ENCODE measurements at places on chromosomes 2 and 18. TPM values are rescaled to one million over a fixed set of nuclear protein-coding genes. Genes with fewer than 3 reads are reported as not detected.
A peak's percentile ranks its signal among the peaks of the same experiment; 100 is the strongest.

DNA sequence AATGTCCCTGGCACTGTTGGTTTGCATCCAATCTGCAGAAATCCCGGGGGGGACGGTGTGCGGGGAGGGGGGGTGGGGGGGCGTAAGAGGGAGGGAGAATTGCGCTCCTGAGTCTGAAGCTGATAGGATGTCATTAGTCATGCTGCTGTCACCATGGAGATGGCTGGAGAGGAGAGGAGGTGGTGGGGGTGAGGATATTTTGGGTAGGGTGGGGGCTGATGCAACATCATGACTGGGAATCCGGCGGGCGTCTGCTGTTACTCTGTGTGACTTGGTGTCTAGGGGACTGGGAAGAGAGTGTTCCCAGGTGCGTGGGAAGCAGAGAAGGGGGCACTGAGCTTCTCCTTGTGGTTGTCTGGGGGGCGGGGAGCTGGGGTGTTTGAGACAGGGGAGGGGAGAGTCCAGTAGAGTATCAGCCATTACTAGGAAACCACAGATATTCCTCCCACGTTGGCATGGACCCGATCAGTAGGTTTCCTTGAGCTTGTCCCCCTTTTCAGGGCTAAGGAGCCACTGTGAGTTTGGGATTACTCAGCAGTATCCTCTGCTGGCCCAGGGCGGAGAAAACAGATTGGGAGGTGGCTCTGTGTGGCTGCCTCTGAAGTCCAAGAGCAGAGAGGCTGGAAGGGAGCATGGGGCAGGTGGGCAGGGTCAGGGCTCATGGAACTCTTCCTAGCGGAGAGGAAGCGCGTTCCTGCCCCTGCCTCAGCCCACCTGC, 18.9 kb downstream of the TET3 start:
- DNase-seq: peak; percentile 74

DNA sequence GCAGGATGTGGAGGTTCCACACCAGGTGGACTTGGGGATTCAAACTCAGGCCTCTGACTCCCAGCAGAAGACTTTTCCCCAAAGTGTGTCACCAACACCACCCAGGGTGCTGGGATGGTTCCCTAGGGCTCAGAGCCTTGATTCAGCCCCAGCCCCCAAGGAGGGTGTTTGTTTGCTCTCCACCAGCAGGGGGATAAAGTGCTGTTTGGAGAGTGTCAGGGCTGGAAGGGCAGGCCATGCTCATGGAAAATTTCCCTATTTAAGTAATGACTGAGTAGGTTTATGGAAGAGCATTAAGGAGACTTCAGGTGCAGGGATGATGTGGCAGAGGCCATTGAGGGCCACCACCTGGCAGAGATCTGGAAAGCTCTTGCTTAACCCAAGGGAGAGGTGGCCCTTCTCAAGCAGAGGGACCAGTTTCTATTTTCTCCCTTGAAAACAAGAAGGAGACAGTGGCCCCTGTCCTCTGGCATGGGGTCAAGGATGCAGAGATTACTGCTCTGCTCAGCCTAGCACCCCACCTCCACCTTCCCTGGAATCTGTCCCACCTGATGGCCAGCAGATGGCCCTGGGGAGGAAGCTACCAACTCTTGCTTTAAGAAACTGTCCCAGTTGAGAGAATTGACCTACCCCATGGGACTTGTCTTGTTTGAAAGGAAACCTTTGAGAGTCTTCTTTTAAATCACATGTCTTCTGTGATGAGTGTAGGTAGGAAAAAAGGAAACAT, 122.1 kb downstream of the ACOXL start:
- no peak for DNase-seq

GRCh38 chr2:191029280-191029950, 15.4 kb upstream of the STAT1 start:
- DNase-seq: no peak

LYG2 gene
- not detected for total RNA-seq

ZBTB14 gene
- 20.9 TPM for total RNA-seq

DNA sequence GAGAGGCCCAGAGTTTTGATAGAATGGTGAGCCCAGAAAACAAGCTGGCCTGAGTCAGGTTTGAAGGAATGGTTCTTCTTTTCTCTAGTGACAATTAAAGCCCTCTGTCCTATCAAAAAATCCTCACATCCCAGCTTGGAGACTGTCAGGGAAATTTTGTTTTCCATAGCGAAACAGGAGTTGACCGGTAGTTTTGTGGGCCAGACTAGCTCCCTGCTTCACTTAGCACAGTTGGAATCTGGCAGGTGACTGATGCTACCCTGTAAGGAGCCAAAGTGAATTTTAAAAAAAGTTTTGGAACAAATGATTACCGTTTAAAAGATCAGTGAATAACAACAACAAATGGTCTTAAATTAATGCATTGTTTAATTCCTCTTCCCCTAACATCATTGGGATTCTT, 6.7 kb downstream of the NAB1 start:
- no peak for DNase-seq

CCDC74A gene
- total RNA-seq: 117 TPM

GRCh38 chr2:69789175-69789721, 40.2 kb upstream of the GMCL1 start:
- DNase-seq: peak; percentile 83

DNA sequence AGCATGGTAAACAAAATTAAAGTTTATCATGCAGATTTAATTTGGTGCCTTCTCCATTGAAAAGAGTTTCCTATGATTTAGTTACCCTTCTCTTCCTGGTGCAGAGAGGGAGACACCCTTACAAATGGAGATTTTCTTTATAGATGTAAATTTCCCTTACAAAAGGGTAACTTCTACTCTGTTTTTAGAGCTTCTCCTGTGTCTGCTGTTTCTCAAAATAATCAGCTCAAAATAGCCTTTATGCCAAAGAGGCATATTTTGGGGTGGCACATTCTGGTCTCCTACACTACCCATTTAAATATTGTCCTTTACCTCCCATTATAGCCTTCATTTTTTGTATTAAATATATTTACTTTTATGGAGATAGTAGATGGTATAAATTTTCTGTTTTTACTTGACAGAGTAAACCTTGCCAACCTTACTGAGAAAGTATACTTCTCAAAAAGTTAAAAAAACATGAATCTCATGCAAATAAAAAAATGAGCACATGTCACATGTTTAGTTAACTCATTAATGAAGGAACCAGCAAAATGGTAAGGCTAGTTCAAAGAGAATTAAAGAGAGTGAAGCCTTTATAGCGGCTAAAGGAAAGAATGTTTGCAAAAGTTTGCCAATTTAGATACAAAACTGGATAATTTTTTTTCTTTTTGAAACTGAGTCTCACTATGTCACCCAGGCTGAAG, 83.3 kb upstream of the MSH6 start:
- DNase-seq: no peak

DNA sequence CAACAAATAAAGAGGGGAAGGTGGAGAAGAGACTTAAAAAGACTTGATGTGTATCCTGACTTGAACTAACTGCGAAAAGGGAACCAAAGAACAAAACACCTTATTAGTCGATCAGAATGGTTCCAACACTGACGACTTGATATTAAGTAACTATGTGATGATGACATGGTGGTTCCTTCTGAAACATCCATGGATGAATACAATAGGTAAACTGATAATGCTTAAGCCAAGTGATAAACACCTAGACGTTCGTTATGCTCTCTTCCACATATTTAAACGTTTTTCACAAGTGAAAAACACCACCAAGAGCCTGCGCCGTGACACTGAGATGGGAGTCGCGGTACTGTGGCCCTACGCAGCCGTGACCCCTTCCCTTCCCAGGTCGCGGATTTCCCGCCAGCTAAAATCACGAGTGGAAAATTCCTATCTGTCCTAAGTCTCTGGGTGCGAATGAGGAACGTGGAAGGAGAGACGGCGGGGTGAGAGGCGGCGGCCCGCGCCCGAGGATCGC, 797 bp downstream of the TTC32 start:
- peak; percentile 18 for DNase-seq

DNA sequence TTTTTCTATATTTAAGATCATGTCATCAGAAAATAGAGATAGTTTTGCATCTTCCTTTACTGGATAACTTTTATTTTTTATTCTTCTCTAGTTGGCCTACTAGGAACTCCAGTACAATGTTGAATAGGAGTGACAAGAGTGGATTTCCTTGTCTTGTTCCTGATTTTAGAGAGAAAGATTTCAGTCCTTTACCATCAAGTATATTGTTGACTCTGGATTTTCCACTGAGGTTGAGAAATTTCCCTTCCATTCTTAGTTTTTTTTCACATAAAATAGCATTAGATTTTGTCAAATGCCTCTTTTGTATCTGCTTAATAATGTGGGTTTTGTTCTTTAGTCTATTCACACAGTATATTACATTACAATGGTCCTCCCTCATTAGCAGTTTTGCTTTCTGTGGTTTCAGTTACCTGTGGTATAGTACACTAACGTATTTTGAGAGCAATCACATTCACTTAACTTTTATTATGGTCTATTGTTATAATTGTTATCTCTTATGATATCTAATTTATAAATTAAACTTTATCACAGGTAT, 105.5 kb downstream of the THADA start:
- no peak for DNase-seq

RGPD8 gene
- 4.3 TPM for total RNA-seq

DNA sequence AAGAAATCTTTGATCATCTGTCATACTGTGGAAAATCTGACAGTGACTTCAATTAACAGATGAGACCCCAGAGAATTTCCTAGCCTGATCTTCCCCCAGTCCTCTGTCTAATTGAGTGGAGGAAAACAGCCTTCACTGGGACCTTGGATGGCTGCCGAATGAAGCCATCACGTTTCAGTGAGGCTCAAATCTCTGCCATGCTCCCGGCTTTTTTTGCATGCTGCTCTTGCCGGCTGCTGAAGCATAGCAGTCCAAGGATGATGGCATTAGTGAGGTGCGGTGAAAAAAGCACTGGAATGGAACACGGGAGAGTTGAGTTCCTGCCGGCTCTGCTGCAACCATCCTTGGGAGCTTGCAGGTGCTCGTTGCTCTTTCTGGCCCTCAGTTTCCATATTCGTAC, 430.5 kb downstream of the SLC4A3 start:
- no peak for DNase-seq

DNA sequence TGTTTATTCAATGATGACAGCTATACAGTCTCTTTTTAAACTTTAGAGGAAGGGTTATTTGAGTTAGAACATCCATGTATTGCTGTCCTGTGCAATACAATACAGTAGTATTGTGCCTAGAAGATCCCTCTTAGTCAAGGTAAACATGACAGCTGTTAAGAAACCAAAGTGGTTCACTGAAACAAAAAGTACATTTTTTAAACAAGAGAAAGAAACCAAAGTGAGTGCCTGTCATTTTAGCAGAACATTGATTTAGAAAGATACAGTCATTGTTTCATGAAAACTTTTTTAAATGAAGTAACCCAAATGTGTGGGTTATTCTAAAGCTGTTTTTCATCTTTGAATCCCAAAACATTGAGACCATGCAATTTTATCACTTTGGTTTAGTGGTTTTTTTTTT, 15.5 kb downstream of the ITPRID2 start:
- no peak for DNase-seq

KLHL14 gene
- total RNA-seq: not detected

DNA sequence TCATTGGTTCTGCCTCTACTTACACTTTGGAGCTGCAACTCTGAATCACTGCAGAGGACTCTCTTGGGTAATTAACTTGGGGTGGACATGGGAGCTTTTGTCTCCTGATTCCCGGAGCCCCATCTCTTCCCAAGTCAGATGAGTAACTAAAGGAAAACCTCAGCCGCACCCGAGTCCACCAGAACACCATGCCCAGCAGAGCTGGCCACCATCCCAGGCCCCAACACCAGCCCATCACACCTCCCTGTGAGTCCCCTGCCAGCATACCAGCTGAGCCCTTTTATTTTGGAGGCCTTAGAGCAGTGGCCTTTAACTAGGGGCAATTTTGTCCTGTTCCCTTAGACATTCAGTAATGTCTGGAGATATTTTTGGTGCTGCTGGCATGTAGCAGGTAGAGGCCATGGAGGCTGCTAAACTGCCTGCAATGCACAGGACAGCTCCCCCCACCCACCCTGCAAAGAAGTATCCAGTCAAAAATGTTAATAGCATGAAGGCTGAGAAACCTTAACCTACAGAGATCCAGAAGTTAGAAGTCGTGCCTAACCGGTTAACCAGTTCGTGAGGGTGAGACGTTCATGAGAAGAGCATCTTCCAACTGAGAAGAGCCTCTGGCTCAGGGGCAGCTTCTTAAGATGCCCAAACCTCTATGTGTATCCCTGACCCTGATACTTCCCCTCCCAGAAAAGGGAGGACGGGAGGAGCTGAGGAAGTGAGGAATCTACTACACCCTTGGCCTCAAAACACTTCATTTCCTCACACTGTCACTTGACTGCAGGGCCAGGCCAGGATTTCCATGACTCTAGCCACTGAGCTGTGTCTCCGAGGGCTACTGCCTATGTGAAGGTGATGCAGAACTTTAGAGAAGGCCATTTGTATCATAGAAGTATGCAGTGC, 139.9 kb upstream of the EPAS1 start:
- DNase-seq: no peak

GRCh38 chr18:79936641-79937040, 14.8 kb downstream of the SLC66A2 start:
- no peak for DNase-seq

DNA sequence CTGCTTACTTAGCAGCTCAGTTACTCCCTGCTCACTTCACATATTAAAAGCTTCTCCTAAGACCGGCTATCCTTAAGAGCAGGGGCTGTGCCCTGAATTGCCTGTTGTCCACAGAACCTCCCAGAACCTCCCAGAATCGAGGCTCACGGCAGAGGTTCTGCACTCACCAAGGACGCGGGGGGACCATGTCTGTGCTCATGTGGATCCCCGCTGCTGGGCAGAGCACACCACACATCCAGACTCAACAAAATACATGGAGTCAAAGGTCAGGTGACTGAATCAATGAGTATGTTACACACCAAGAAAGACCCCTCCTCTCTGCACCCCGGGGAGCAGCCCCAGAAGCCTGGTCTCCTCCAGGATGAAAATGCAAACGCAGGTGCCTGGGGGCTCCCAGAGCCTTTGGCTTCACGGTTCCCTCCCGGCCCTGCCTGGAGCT, 149.0 kb downstream of the MBP start:
- DNase-seq: no peak

ANKRD30BL gene
- total RNA-seq: not detected

C1QL2 gene
- total RNA-seq: not detected

DNA sequence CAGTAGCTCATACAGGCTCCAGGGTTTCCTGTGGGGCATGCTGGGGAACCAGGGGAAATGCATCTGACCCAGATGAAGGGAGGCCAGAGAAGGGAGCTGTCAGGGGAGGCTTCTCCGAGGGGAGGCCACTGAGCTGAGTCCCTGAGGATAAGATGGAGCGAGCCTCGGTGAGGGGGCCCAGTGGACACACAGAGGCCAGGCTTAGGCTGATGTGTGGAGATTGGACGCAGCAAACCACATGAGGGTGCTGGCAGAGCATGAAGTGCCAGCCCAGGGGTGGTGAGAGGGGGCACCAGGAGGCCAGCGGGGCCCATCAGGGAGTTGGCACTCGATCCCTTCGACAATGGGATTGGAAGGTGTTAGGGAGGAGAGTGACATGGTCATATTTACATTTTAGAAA, 235.0 kb downstream of the KLHL29 start:
- DNase-seq: no peak
